NB4 (cell line): ENCODE measurements at places on chromosomes 13 and 19.

GRCh38 chr19:17409990-17410389 is 4.6 kb upstream of the BST2 start:
- DNase-seq = no peak

GRCh38 chr13:34583181-34583580 is 358.9 kb upstream of the NBEA start:
- no peak for DNase-seq

DNA sequence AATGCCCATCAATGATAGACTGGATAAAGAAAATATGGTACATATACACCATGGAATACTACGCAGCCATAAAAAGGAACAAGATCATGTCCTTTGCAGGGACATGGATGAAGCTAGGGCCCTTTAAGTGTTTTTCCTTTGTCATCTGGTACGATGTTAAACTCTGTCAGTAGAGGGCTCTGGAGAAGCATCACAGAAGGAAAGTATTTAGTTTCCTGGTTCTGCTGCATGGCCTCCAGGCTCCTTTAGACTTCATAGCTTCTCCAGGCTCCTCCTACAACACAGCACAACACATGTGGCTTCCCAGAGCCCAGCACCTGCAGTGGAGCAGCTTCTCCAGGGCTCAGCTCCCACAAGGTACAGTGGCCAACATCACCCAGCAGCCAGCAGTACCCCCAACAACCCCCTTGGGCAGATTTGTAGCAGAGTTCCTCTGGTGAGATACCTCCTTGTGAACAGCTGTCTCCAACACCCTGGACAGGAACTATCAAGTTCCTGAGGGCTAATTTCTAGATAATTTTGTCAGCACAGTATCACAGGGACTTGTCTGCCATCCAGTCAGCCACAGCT is 63.4 kb downstream of the KCTD12 start:
- peak; percentile 55 for DNase-seq

DNA sequence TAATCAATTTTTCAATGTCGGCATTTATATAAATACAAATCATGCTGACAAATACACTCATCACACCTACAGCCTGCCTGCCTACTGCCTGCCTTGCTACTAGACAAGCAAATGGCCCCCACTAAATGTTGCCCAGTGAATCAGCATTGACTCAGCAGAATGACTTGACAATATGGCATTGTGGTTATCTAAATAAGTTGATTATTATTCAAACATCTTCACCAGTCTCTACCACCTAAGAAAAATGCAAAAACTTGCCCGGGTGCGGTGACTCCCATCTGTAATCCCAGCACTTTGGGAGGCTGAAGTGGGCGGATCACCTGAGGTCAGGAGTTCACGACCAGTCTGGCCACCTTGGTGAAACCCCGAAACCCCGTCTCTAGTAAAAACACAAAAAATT is 296.1 kb downstream of the PCDH9 start:
- DNase-seq = no peak

GRCh38 chr13:53240401-53241025 is 211.9 kb downstream of the OLFM4 start:
- DNase-seq = no peak

DNA sequence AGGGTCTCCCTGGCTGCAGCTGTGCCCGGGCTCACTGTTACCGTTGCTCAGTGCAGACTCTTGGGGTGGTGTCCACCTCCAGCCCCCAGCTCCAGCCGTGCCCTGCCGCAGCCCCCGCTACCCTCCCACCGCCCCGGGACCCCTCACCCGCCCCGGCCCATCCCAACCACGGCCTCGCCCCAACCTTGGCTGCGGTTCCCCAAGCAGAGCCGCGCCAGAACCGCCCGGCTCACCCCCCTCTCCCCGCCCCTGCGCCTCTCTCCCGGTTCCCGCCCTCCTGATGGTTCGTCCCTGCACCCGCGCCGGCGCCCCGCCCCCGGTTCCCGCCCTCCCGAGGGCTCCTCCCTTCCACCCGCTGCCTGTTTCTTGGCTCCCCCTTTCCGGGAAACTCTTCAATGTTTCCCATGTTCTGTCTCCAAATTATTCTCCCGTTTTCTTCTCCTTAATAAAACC is 40.3 kb downstream of the ANKRD10 start:
- peak; percentile 71 for DNase-seq

DNA sequence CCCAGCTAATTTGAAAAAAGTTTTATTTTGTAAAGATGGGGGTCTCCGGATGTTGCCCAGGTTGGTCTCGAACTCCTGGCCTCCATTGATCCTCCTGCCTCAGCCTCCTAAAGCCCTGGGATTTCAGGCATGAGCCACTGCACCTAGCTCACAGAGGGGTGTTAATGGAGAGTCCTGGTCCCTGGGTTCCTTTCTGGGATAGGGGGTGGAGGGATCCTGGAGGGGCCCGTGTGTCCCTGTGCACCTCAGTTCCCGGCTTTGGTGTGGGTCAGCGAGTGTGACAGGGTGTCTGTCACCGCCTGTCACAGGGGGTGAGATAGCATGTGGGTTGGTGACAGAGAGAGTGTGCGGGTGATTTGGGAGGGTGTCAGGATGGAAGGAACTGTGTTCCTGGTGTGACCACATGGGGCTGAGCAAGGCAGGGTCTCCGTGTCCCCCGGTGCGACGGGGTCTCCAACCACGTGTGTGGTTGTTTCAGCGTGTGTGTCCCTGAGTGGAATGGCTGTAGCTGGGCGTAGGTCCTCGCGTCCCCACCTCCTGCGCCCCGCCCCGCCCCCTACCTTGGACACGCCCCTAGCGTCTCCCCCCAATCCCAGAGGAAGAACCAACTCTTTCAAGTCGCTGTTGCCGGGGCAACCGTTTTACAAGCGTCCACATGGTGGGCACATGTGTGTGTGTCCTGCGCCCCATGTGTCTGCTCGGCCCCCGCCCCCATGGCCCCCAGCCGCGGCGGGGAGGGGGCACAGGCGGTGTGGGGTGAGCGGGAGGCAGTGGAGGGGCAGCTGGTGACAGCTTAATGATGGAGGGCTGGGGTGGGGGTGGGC is 2.9 kb upstream of the NRTN start:
- DNase-seq = no peak

DNA sequence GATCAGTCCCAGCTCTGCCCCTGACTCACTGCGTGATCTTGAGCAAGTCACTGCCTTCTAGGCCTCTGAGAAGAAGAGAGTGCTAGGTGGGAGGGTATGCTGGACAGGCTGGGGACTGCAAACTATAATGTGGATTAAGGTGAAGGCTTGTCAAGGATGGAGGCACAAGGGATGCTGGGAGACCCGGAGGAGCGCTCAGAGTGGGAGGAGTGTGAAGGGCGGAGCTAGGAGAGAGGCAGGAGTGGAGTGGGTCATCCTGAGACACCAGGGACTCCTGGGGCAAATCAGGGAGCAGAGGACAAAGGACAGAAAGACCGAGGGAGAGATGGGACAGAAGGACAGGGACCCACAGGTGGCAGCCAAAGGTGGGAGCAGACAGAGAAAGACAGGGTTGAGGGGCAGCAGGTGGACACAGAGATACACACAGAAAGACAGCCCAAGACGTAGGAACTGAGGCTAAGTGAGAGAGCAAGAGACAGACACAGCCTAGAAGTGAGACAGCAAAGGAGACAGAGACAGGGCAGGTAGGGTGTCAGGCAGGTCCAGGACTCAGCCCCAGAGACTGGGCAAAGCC is 2.6 kb downstream of the GRIK5 start:
- DNase-seq = no peak

GRCh38 chr13:95955255-95955654 is 97.9 kb downstream of the UGGT2 start:
- DNase-seq = no peak

DNA sequence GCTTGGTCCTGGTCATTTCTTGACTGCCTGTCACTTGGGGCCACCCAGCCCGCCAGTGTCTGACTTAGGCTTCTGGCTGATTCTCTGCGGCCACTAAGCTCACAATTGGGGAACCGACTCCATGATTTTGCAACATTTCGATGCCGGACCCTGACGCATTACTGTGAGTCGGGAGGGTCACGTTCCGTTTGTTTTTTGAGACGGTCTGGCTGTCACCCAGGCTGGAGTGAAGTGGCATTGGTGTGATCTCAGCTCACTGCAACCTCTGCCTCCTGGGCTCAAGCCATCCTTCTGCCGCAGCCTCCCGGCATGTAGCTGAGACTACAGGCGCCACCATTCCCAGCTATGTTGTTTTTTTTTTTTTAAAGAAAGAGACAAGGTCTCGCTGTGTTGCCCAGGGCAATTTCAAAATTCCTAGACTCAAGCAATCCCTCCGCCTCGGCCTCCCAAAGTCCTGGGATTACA is 3.2 kb upstream of the ADAT3 start:
- DNase-seq = peak; percentile 85

DNA sequence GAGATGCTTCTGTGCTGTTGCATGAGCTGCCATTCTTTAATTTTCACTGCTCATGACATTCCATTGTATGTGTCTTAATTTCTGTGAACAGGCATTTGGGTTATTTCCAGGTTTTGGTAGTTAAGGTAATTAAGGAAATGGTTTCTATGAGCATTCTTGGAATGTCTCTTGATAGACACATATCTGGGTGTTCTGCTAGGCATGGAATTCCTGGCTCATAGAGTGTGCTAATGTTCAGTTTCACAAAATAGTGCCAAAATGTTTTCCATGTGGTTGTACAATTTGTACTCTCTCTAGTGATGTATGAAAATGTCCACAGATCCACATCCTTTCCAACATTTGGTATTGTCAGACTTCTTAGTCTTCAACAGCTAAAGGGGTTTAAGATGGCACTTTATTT is 680.9 kb upstream of the SGCG start:
- DNase-seq = no peak

GRCh38 chr19:49809160-49809940 is 3.7 kb downstream of the FUZ start:
- no peak for DNase-seq

DNA sequence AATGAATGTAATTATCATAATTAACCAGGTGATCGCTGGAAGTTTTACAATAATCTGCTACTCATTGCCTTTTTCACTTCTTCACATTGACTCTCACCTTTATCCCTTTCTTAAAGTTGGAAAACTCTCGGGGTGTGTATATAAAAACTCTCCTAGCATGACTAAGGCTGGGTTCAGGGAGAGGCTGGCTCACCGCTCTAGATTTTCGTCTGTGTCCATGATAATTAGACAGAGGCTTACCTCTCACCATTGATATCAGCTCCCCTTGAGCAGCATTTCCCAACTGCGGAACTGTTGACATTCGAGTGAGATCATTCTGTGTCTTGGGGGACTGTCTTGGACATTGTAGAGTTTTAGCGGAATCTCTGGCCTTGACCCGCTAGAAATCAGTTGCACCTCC is 39.4 kb downstream of the NFIX start:
- DNase-seq = no peak

- peak; percentile 20 for DNase-seq
Measured at GRCh38 chr19:58551577-58552471, 3.1 kb downstream of the CHMP2A start.

GRCh38 chr19:3576696-3577443 is 4.1 kb downstream of the HMG20B start:
- no peak for DNase-seq

DNA sequence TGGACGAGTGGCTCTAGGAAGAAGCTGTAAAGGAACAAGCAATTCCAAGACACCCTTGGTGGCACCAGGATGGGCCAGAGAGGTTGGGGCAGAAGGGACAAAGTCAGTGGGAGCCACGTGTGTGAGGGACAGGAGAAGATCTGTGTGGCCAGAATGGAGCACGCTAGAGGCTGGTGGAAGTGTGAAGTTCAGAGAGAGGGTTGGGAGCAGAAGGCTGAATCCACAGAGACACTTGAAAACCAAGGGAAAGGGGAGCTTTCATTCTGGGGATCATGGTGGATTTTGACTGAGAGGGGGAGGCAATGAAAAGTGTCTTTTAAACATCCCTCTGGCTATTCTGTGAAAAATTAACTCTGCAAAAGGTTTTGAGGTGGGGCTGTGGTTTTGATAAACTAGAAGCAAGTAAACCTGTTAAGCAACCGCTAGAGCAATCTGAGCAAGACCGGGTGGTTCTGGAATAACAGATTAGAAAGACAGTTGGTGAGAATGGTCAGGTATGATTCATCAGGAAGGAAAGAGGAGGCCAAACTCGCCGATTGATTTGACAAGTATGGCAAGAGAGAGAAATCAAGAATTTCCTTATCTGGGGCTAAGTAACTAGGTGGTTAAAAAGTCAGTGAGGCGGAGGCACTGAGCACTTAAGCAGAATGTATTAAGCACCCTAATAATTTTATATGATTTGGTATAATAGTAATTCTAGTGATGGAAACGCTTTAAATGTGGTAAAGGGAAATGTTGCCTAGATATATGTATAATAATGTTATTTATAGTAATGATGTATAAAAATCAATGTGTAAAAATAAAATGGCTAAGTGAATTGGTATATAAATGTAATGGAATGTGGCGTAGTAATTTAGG is 140.0 kb downstream of the MYO16 start:
- peak; percentile 26 for DNase-seq

DNA sequence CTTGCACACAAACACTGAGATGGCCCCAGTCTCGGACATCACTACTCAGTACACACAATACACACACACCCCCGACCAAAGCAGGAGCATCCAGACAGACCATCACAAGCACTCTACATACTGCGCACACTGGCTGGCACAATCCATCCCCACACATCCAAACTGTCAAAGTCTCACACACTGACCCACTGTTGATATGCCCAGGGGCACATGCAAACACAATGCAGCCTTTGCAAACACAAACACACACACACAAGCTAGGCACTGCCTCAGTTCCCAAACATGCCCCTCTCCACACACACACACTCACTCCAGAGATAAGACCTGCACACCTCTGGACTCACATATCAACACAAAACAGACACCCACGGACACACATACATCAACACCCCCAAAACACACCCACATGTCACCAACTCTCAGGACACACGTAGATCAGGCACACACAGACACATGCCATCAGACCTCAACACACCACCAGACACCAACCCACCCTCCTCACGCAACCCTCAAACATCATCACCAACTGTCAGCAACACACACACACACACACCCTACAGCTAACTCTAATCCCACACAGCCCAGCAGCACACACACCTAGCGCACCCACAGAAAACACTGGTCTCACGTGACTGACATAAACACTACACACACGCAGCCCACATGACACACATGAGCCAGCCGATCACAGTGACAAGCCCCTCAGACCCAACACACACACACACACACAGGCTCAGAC is 1.9 kb downstream of the BBC3 start:
- DNase-seq = peak; percentile 75

DNA sequence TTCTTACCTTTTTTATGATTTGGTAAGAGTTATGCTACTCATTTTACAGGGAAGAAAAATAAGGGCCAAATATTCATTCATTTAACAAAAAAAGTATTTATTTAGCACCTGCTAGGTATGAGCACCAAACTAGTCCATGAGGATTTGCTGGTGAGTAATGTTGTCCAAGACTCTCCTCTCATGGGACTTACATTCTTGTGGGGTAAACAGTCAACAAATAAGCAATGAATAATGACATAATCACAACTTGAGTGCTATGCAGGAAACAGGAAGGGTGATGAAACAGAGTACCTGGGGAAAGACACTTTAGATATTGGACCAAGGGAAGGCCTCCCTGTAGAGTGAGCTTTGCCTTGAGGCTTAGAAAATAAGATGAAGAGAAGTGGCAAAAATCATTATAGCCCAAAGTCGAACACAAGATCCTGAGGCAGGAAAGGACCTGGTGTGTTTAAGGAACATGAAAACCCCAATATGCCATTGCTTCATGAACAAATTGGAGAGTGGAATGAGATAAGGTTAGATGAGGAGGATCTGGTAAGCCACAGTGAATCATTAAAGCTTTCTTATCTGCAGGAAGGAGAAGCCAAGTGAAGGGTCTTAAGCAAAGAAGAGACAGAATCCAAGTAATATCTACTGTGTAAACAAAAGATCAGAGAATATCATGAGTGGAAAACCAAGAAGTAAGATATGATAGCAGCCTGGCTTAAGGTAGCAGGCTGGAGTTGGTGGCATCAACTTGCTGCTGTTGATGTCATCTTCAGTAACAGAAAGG is 294.5 kb upstream of the NBEA start:
- no peak for DNase-seq
